ENCODE measurements at places on chromosomes 1 and 21.

DNA sequence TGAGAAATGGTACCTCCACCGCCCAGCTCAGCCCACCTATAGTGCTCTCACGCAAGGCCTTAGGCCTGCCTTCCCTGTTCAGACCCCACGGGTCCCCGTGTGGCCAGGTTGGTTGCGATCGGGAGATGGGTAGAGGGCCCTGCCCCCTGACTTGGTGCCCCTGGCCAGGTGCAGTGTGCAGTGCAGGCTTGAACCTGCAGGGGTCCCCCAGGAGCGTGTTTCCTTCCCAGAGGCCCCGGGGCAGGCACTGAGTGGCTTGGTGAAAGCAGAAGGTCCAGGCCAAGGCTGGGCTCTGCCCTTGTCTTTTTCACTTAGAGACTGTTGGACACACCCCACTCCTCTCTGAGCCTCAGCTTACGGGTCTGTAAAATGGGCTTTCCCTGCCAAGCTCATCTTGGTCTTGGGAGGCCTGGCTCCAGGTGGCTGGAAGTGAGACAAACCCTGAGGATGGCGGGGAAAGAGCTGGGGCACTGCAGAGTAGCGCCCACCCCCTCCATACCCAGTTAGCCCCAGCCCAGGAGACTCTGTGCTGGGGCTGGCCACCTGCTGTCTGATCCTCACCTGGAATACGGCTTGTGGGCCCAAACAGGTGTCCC, 9.3 kb upstream of the HES5 start:
- DNase-seq = no peak

GRCh38 chr1:203867802-203868201, 6.4 kb downstream of the SNRPE start:
- no peak for DNase-seq

- DNase-seq = no peak
These were observed 36.5 kb downstream of the TRIT1 start for GRCh38 chr1:39846796-39847195.

GRCh38 chr1:53413175-53414001, 45.8 kb upstream of the DMRTB1 start:
- no peak for DNase-seq

DNA sequence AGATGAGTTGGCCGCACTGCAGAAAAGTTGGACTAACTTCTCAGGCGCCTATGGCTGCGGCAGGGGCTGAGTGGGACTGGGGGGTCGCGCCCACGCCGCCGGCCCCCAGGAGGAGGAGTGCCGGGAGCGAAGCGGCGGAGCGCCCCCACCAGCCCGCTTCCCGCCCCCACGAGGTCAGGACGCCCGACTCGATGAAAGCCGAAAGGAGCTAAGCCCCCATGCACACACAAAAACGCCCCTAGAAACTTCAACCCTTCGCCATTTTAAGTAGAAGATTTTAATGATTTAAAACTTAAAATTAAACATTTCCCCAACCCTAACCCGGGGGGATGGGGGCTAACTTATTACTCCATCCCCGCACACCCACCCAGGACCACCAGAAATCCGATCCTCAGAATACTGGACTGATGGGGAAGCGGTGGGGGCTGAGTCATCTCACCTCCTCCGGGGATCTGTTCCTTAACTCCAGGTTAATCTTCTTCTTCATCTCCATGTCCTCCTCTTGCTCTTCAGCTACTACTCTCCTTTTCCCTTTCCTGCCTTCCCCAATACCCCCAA, 539 bp downstream of the ANP32E start:
- DNase-seq = no peak

DNA sequence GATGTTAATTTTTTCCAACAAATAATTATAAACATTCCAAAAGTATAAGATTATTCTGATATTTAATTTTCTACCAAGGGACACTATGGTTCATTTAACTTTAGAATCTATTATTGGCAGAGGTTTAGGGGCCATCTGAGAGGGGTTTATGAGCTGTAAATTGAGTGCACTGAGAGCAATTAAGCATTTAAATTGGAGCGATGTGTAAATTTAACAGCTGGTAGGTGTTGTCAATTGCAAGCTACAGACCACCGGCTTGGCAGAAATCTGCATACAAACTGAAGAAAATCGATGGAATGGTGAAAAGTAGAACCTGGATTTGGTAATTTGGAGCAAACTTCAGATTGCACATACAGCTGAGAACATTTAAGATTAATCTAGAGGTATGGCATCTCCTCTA, 55.8 kb upstream of the MTF2 start:
- DNase-seq = no peak

GRCh38 chr1:116915086-116915661, 5.5 kb downstream of the PTGFRN start:
- DNase-seq = no peak

- peak; percentile 65 for DNase-seq
These were observed 100.7 kb upstream of the SPATA6 start for GRCh38 chr1:48572646-48573258.

DNA sequence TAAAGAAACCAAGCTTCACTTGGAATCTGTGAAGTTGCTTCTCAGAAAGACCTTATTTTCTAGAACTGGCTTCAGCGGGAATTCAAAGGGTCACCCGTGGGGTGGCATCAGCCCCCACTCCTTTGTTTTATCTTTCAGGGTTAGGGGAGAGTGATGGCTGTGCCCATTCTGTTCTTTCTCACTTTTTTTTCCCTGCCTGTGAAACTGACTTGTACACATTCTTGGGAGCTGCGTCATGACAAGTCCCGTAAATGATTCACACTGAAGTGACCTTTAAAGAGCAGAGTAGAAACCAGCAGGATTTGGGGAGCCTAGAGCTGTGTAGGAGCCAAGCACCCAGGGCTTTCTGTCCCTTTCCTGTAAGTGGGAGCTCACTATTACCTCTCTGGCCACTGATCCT, 43.8 kb downstream of the SLC44A3 start:
- no peak for DNase-seq

DNA sequence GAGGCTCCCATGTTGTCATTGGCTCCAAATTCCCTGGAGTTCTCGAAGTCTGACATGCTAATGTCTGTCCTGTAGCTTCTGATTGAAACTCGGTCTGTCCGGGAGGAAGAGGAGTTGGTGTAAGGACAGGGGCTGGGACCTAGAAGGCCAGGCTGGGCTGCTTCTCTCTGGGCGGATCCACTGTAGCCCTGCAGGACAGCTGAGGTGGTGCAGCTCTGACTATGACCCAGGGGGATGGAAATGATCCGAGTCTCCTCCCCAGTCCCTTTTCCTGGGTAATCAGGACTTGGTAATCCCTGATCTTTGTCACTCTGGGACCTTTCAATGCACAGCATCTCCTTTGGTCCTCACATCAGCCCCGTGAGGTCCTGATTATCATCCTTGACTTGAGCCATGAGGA, 10.0 kb upstream of the FCMR start:
- no peak for DNase-seq

GRCh38 chr1:187809549-187809948, 980.8 kb downstream of the PLA2G4A start:
- no peak for DNase-seq

- no peak for DNase-seq
These were observed 7.2 kb downstream of the TRIT1 start for GRCh38 chr1:39876144-39876543.

DNA sequence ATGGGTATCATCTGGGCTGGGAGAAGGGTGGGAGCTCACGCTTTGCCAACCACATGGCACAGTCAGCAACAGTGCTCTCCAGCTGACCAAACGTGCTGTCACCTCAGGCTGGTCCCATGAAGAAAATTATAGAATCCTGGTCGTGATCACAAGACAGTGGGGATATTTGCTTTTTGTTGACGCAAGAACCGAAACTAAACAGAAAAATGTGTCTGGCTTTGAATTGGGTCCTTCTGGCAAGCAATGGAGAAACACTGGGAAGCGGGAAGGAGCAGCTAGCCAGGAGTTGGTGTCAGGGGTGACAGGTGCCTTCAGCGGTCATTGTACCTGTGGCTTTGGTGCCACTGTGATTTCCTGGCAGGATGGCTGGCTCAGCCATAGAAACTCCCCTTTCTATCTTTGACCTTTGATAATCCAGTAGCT, 304.8 kb downstream of the PAPPA2 start:
- no peak for DNase-seq

- no peak for DNase-seq
These were observed 29.3 kb downstream of the ZNF648 start for GRCh38 chr1:182032251-182032650.

GRCh38 chr21:14361958-14362357, 21.0 kb downstream of the HSPA13 start:
- no peak for DNase-seq

DNA sequence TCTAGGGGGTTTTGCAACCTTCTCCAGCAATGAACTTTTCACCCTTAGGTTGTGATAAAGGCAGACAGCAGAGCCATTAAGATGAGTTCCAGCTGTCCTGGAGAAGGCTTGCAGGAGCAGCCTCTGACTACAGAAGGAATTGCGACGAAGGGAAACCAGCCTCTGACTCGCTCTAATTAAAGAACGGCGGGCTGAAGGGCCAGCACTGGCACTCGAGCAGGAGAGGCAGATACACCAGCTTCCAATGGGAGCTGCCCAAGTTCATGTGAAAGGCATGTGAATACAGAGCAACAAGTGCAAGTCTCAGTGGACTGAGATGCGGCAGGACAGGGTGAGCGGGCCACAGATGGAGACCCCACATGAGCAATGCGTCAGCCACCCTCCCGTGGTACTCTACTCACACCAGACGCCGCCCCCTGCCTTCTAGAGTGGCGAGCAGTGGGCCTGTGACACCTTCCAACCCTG, 15.7 kb downstream of the RCC2 start:
- DNase-seq = no peak

GRCh38 chr1:113721010-113721409, 38.3 kb downstream of the PHTF1 start:
- DNase-seq = no peak

- no peak for DNase-seq
These were observed 31.9 kb downstream of the CDCP2 start for GRCh38 chr1:54120698-54121481.

- DNase-seq = no peak
These were observed 50.1 kb downstream of the HUNK start for GRCh38 chr21:31922881-31923280.

DNA sequence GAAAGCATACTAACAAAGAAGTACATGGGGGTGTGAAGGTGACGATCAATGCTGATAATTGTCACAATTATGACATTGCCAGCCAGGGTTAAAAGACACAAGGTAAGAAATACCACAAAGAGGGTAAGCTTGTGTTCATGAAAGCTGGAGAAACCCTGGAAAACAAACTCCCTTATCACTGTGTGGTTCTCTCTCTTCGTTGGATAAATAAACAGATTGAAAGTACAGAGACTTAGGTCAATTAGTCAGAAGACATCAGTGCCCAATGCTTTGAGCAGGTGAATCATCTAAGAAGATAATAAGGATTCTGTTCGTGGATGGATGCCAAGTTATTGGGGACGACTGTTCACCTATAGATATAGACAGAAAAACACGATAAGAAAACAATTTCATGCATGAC, 22.4 kb upstream of the FCER1A start:
- DNase-seq = no peak

DNA sequence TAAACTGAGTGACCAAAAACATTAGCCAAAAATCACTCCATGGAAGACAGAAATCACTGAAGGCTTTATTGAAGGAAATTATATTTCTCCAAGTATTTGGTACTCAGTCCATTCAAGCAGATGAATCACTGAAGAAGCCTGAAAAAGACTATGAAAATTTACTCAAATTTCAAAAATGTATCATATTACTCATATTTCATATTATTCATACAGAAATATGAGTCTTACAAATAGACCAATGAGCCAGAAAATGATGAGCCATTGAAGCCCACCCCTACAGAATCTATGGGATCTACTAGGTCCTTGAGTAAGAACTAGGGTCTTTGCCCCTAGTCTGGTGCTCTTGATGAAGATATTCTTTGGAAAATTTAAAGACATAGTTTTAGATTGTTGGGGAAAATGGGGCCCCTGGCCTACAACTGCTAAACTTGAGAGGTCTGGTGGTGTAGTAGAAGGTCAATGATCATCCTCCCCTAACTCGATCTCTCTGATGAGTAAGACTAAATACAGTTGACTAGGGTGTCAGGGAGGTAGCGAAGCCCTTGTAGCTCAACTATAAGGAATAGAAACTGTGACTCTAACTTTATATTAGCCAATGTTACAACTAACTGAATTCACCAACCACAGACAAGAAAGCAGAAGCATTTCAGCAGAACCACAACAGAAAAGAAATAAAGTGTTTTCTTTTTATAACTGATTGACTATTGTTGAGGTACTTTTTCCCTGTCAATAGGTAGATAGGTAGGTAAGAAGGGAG, 81.0 kb downstream of the NOTCH2 start:
- no peak for DNase-seq

- no peak for DNase-seq
These were observed 4.3 kb downstream of the PLCH2 start for GRCh38 chr1:2480236-2480985.

DNA sequence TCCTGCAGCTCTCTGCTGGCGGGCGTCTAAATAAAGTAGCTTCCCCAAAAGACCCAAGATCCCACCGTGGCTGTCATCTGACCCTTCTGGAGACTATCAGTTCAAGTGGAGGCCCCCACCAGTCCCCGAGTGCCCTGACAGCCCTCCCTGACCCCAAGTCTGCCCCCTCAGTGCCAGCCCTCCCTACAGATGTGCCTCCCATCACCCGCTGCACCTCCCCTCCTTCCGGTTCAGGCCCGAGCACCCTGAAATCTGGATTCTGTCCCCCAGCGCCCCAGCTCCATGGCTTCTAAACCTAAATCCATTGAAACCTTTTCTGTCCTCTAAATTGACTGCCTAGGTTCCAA, 595 bp downstream of the IL10RB start:
- DNase-seq = no peak

DNA sequence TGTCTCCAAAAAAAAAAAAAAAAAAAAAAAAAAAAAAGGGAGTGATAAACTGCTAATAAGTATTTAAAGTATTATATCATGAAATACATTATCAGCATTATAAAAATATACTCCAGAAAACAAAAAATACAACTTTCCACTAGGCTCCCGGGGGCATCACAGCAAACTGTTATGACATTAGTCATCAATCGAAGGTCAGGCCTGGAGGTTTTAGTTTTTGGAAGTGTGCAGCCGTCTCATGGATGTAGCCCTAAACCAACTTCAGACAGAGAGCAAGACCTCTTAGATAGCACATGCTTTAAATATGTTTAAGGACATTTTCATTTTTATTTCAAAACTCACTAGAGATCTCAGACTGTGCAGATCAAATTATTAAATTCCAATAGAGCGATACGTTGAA, 106.3 kb downstream of the RERE start:
- DNase-seq = no peak

DNA sequence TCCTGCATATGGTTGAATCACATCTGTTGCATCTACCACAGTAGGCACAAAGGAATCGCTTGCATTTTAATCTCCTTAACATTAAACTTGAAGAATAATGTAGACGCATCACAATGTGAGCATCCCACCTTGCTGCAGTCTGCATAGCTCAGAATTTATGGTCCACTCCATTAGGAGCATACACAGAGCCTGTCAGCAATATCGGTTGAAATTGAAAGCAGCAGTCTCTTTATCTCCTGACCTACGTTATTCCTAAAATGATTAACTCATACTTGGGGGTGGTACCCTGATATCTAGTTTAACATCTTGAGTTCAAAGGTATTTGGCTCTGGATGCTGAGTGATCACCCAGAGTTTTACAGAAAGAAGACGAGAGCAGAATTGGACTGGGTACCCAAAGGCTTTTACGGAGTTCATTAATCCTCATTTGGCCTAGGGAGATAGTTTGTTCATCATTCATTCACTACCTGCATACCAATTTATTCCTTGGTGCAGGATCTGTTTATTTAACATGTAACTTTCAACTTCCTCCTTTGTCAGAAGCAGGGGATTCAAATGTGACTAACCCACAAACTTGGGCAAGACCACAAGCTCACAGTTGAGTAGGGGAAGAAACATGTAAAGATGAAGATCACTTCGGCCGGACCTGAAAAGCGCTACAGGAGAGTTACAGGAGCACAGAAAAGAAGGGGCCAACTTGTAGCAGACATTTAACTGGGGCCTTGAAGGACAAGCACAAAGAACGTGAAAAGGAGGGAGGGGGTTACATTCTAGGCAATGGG, 187.9 kb downstream of the DAB1 start:
- DNase-seq = no peak
